GM18507 (cell line): ENCODE measurements at places on chromosomes 3 and 15.

DNA sequence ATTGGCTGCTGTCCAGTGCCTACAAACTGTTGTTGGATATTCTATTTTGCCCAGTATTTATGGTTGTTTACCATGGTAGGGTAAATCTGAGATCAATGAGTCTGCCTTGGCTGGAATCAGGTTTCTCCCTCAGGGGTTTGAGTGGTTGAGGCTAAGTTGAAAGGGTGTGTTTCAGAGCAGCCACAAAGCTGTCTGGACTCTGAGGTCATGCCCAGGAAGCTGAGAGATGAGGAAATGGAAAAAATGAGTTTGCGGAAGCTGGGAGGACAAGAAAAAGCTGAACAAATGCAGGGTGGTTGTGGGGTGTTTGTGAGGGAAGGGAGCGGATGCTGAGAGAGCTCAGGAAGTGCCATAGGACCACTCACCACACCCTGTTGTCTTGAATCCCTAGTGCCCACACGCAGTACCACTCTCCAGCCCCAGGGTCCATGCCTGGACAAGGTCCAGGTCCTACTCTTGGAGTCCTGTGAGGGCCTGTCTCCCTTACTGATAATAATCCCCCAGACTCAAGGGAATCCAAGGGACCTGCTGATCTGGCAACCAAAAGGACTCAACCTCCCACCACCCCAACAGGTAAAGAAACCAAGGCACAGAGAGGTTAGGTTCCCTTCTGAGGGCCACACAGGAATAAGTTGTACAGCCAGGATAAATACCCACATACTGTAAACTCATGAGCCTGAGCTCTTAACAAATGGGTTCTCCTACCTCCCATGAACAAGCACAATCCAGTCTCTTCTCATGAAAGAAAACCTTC is 81.6 kb downstream of the PPCDC start:
- DNase-seq, result no peak

GRCh38 chr15:86555098-86555497 is 475.4 kb downstream of the AGBL1 start:
- no peak for DNase-seq

- no peak for DNase-seq
Observed at GRCh38 chr3:5630406-5630805, 442.9 kb downstream of the EDEM1 start.

DNA sequence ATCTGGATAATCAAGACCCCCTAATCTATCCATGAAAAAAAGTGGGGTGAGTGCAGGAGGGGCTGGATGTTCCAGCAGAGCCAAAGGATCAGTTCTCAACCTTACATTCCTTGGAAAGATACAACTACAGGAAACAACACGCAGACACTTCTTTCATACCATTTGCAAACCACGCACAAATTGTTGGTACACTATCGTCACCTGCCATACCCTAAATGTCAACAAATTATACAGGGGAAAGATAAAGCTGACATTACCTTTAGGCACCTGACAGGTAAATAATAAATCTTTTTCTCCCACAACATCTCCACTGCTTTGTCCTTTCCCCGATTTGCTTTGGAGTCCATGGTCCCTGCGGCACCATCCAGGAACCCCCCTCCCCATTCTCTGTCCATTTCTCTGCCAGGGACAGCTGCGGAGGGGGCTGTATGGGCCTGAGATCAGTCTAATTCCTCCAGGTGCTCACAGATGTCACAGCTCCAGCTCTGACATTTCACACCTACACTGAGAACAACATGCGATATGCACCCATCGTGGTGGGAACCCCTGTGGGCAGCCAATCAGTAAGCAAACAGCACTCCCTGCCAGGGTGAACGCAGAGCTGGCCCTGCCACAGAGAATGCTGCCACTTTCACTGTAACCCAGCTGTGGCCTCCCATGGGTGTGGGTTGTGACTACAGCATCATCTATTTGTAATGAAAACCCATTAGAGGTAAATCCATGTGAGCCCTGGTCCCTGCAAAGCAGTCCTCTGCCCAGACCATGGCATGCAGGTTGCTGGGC is 37.7 kb upstream of the BCL2L10 start:
- no peak for DNase-seq

GRCh38 chr15:40452296-40453090 is 11.7 kb downstream of the BAHD1 start:
- no peak for DNase-seq

GRCh38 chr3:143361589-143361988 is 242.0 kb downstream of the CHST2 start:
- no peak for DNase-seq

DNA sequence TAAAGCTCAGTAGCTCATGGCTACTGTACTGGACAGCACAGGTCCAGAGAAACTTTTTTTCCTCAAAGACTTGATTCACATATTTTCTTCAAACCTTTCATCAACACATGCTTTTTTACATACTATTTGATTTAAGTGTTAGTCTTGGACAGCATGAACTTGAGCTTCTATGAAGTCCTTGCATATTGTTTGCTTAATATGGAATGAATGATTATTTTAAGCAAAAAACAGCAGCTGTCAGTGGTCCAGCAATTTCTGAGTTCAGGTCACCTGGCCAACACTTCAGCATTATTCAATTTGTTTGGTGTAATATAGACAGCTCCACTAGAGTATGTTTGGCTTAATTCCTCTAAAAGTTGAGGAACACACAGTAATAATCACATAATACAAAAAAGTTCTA is 141.4 kb downstream of the PEX5L start:
- DNase-seq, result no peak

DNA sequence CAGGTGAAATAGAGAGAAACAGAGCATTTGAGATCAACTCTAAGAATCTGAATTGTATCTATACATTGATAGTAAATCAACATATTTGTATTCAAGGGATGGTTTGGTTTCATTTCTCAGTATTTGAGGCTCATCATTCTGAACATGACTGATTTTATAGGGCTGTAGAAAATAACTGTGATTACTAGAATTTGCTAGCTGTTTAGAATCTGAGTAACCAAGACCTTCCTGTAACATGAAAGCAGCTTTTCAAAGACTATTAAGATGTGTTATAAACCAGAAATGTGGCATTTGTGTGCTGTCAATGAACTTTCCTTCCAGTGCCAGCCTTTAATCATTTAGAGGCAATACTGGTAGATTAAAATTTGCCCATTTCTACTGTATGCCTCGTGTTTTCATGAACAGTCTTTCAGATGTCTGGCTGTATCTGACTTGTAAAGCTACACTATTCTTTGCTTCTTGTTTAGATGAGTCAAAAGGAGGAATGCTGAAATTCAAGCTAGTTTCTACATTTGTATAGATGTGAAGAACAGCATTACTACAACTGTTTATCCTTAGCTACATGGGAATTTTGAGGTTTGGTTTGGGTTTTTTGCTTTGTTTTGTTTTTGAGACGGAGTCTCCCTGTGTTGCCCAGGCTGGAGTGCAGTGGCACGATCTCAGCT is 137.3 kb upstream of the BHLHE40 start:
- no peak for DNase-seq

- no peak for DNase-seq
Observed at GRCh38 chr15:86178845-86179244, 99.2 kb downstream of the AGBL1 start.

DNA sequence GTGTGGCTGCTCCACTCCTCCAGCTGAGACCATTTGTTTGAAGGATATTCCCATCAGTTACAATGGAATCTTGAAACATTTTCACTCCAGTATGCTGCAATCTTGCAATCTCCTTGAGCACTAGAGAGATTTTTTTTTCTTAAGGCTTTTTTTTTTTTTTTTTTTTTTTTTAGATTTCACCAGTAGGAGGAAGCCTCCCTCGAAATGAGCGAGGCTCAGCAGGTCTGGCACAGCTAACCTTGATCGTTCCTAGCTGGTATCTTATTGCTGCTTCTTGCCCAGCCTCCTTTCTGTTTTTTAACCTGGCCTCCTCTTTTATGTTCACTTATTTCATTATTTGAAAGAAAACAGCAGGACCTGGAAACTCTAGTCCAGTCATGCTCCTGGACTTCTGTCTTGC is 48.1 kb downstream of the RAP2B start:
- no peak for DNase-seq

- DNase-seq, result no peak
Observed at GRCh38 chr15:83602021-83602420, 51.9 kb upstream of the ADAMTSL3 start.

DNA sequence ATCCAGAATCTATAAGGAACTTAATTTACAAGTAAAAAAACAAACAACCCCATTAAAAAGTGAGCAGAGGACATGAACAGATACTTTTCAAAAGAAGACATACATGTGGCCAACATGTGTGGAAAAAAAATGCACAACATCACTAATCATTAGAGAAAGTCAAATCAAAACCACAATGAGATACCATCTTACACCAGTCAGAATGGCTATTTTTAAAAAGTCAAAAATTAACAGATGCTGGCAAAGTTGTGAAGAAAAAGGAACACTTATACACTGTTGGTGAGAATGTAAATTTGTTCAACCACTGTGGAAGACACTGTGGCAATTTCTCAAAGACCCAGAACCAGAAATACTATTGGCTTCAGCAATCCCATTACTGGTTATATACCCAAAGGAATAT is 830.0 kb upstream of the ALCAM start:
- DNase-seq, result no peak

DNA sequence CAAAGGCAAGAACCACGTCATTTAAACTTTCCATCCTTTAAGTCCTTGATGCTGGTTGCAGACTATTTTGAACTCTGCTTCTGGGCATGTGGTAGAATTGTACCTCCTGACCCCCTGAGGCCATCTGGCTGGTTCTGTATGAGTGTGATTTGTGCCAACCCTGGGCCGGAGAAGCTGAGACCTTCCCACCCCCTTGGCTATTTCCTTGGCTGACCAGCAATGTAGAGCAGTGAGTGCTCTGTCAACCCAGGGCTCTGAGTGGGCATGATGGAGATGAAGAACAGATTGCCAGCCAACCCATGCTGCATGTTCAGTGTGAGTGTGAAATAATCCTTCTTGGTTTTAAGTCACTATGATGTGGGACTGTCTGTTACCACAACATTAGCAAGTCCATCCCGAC is 82.1 kb upstream of the RASGRP1 start:
- no peak for DNase-seq

GRCh38 chr15:48112242-48112641 is 8.5 kb upstream of the SLC24A5 start:
- no peak for DNase-seq

GRCh38 chr15:84750583-84751092 is 2.2 kb downstream of the ZNF592 start:
- no peak for DNase-seq

DNA sequence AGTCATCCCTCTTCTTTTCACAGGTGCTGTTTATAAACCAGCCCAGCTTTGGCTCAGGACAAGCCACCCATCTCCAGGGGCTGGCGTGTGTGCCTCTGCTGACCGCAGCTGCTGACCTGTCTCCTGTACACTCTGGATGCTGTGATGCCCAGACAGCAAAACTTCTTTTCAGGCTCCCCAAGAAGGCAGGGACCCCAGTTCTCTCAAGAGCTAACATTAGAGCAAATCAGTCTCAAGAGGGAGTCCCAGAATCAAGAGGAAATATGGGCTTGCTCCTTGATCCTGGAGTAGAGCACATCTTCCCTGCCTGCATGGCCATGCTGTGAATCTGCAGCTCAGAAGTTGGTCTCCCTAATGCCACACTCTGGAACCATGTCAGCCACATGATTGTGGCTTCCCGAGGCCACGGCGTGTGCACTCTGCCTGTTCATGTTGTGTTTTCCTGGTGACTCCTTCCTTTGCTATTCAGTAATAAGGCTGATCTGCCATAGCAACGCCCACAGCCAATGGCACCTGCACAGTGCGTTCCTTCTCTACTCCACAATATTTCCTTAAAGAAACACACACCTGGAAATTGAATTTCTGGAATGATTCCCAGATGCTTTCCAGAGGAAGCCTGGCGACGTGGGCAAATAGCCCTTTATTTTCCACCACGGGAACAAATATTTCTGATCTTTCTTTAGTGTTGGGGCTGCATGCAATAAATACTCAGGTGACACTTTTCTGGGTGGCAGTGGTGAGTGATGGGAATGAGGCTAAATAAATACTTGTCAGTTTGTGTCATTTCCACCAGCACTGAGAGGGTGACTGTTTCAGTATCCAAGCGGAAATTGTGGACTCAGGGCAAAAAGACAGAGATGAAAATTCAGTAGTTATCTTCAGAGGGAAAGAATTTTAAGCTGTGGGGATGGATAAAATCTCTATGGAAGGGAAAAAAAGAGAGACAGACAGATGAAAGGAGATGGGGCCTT is 21.9 kb upstream of the THSD4 start:
- DNase-seq, result no peak

DNA sequence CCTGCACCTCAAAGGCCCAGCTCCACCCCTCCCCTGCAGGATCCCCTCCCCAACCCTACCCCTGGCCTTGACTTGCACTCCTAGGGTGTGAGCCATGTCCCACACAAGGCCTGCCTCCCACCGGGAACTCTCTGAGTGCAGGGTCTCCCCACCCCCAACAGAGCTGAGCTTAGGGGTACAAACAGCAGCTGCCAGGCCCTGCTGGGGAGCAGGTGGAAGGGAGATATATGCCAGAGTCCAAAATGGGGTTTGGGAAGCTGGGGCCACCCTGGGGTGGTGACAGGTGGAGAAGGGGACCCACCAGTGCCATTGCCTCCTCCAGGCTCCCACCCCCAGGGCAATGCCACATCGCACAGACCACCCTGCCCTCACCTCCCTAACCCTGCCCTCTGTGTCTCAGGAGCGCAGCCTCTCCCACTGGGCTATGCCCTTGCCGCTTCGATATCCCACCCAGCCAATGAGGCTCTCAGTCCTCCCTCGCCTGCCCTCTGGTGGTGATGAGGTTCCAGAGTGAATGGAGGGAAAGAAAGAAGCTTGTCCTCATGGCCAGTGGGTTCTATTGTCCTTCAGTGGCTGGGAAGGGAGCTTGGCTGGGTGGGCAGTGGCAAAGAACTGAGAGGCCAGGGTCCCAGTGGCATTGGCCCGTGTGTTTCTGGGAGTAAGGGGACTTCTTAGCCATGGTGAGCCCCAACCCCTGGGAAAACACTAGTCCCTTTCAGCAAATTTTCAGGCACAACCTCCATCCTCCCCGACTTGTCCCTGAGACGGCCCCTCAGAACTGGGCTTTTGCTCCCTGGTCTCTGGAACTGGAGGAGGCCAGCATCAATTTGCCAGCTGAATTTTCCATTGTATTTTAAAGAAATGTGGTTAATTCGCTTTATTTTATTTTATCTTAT is 46.8 kb downstream of the CYP11A1 start:
- no peak for DNase-seq

DNA sequence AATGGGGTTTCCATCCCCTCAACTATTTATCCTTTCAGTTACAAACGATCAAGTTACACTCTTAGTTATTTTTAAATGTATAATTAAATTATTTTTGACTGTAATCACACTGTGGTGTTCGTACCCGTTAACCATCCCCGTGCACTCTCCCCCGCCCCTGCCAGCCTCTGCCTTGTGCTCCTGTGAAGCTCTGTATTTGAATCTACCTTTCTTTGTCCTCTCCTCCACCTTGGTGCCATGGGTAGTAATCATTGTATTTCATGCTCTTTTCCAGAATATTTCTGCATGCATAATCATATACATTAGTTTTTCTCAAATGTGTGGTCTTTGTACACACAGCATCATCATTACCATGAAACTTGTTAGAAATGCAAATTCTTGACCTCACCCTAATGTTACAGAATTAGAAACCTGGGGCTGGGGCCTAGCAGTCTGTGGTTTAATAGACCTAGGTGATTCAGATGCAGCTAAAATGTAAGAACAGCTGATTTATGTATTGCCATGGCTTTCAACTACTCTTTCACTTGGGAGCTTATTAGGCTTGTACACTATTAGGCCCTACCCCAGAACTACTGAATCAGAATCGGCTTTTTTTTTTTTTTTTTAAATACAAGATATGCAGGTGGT is 91.5 kb downstream of the STT3B start:
- no peak for DNase-seq

- no peak for DNase-seq
Observed at GRCh38 chr3:132659000-132659364, 627 bp downstream of the ACAD11 start.

- DNase-seq, result no peak
Observed at GRCh38 chr3:50342813-50343633, 2.4 kb upstream of the RASSF1 start.
